ENCODE measurements at places on chromosomes 7 and 10. TPM values are rescaled to one million over a fixed set of nuclear protein-coding genes. Genes with fewer than 3 reads are reported as not detected.

DNA sequence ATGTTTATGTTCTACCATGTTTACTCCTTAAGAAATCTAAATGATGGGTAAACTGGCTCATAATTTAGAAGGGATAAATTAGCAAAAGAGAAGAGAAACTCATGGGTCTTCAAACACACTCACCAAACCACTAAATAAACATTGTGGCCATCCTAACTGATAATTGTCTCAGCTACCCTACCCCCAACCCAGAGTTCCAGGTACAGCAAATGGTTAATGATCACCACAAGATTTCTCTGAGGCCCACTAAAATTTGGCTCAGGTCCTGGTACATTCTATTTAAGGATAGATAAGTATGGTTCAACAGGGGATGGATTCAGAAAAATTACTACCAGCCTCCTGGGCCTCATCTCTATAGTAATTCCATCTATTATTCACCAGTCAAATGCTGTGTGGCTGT lies 21.4 kb downstream of the SLC25A13 start:
- H3K27me3 ChIP-seq: no peaks in the 10 kb centered on the region
- H3K27ac ChIP-seq: no peak overlapping the region
- peaks cover 29% of the 10 kb centered on the region for H3K4me1 ChIP-seq
- H3K36me3 ChIP-seq: peaks cover 4% of the 10 kb centered on the region
- no peak for DNase-seq

DNA sequence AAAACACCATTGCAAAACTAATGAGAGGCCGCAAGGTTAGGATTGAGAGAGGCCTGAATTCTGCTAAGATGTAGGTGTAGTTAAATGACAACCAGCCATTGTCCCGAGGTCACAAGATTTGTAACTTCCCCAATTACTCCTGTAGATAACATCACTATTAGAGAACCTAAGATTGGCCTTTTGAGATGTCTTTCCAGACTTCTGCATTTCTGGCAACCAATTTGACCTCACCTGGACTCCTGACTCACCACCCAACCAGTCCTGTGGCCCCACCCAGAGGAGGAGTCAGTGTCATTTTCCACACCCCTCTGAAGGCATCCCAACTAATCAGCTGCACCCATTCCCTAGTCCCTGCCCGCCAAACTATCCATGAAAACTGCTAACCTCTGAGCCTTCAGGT lies 115.7 kb downstream of the PRKAG2 start:
- H3K36me3 ChIP-seq: no peaks in the 10 kb centered on the region
- H3K27me3 ChIP-seq: no peaks in the 10 kb centered on the region
- peaks cover 24% of the 10 kb centered on the region for H3K4me1 ChIP-seq
- H3K27ac ChIP-seq: no peak overlapping the region
- no peak overlapping the region for H3K4me3 ChIP-seq

- no peaks in the 10 kb centered on the region for H3K36me3 ChIP-seq
- no peak for DNase-seq
- no peaks in the 10 kb centered on the region for H3K4me1 ChIP-seq
- no peak overlapping the region for H3K27ac ChIP-seq
- H3K4me3 ChIP-seq: no peak overlapping the region
Observed at GRCh38 chr10:1895691-1896090, 158.4 kb upstream of the ADARB2 start.

- H3K27me3 ChIP-seq: no peaks in the 10 kb centered on the region
- H3K27ac ChIP-seq: no peak overlapping the region
- no peak for DNase-seq
- no peak overlapping the region for H3K4me3 ChIP-seq
Observed at GRCh38 chr10:35585903-35586535, 19.1 kb upstream of the GJD4 start.

- peaks cover 35% of the 10 kb centered on the region for H3K4me1 ChIP-seq
- DNase-seq: no peak
- H3K36me3 ChIP-seq: no peaks in the 10 kb centered on the region
- H3K27me3 ChIP-seq: no peaks in the 10 kb centered on the region
Observed at GRCh38 chr10:61757525-61758397, 95.0 kb downstream of the CABCOCO1 start.

DNA sequence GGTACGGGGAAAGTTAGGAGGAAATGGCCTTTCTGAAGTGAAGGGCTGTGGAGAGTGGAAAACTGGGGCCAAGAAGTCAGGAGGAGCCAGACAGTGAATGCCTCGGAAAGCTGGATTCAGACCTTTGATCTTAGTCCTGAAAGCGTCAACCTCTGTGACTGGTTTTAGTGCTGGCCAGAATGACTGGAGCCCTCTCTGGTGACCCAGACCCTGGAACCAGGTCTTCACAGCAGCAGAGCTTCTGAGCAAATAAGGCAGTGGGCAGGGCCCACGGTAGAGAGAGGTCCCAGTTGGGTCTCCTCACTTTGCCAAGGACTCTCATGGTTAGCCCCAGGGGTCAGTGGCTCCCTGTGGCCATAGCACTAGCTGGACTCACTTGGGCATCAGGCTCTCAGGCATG lies 157.7 kb upstream of the EEPD1 start:
- H3K27ac ChIP-seq: no peak overlapping the region
- H3K4me1 ChIP-seq: peaks cover 6% of the 10 kb centered on the region

DNA sequence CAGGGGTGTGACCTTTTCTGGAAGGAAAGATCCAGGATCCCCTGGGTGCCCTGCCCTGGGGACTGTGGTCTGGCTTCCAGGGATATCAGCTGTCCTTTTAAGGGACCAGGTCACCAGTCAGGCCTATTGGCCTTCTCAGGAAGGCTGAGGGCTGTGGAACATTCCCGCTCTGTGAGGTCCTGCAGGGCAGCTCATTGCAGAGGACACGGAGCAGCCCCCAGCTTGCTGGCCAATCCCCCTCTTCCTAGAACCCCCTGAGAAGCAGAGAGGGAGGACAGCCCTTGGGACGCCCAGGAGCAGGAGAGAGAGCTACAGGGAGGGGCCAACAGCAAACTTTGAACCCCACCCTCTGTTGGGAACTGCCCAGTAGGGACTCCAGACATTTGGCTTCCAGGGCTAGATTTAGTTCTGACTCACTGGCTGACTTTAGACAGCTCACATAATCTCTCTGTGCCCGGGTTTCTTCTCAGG lies 67.9 kb upstream of the COL13A1 start:
- no peak overlapping the region for H3K4me3 ChIP-seq
- no peaks in the 10 kb centered on the region for H3K27me3 ChIP-seq
- H3K27ac ChIP-seq: no peak overlapping the region
- no peaks in the 10 kb centered on the region for H3K36me3 ChIP-seq
- no peak for DNase-seq
- peaks cover 34% of the 10 kb centered on the region for H3K4me1 ChIP-seq

DNA sequence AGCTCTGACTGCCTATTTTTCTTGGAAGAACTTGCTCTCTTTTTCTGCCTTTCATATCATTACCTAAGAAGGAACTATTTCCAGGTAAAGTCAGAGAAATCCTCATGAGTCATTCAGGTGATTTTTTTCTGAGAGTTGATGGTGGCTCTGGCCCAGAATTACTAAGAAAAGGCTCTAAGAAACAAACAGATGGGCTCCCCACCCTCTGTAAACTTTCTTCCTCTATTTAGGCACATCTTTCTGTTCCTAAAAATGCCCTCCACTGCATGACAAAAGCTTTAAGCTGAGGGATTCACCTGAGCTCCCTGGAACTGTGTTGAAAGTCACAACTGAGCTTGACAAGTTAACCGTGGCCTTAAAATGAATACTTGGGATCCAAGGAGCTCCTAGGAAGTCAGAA lies 1.6 kb downstream of the OLAH start:
- H3K27ac ChIP-seq: no peak overlapping the region
- no peaks in the 10 kb centered on the region for H3K27me3 ChIP-seq
- no peaks in the 10 kb centered on the region for H3K36me3 ChIP-seq

DNA sequence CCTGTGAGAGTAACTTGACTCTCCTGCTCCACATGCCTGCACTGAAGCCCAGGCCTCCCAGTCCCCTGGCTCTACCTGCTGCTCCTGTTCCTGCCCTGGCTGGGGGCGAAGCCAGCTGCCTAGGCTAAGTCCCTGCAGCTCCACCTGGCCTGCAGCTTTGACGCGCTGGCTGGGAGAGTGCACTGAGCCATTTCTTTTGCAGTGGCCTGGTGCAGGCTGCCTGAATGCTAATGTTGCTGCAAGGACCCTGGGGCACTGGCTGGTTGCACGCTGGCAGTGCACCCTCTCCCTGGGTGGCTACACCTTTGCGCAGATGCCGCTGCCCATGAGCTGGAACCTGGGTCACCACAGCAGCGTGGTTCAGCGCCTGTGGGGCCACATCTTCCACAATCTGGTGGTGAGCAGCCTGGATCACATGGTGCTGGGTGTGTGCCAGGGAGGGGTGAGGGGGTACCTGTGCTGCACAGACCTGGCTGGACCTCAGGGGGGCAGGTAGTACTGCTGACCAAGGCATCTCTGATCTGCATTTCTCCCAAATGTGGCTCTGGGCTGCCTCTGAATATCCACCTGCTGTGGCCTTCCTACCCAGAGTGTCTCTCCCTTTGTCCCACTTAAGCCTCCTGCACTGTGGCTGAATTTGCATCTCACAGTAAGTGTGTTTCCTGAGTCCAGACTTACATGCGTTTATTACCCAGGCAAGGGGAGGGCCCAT lies 20.0 kb downstream of the IMPDH1 start:
- DNase-seq: no peak
- H3K36me3 ChIP-seq: peaks cover 35% of the 10 kb centered on the region
- H3K27ac ChIP-seq: no peak overlapping the region
- peaks cover 10% of the 10 kb centered on the region for H3K4me1 ChIP-seq

PLXDC2 gene
- total RNA-seq: 54.2 TPM

PILRA gene
- 7.4 TPM for total RNA-seq

Data from esophagus muscularis mucosa (tissue), 4 donors.